ENCODE measurements at places on chromosomes 12 and 14.

- DNase-seq, result no peak
Observed at GRCh38 chr14:22530127-22530526, 58.9 kb downstream of the DAD1 start.

- no peak for DNase-seq
Observed at GRCh38 chr12:87169010-87169409, 860.2 kb downstream of the C12orf50 start.

DNA sequence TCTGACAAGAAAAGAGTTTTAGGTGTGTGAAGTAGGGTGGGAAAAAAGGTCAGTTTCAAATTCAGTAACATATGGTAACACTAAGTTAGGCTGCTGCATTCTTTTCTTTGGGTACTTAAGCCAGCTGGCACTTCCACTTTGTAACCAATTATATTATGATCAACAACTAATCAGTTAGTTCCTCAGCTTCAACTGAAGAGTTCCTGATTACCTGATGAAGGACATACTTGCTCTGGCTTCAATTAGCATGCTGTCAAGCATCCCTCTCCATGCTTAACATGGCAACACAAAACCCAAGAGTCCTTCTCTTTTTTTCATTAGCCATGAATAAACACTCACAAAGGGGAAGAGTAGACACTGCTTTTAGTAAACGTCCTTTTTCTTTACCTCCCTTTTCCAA lies 6.8 kb upstream of the KANSL2 start:
- DNase-seq, result no peak

- peak; percentile 90 for DNase-seq
Observed at GRCh38 chr12:49200919-49201594, 12.2 kb upstream of the TUBA1A start.

- DNase-seq, result no peak
Observed at GRCh38 chr12:100576331-100577036, 3.0 kb downstream of the GAS2L3 start.

- DNase-seq, result no peak
Observed at GRCh38 chr12:27304856-27305255, 27.8 kb upstream of the BMAL2 start.

- no peak for DNase-seq
Observed at GRCh38 chr12:130588696-130589539, 127.2 kb downstream of the RIMBP2 start.

- no peak for DNase-seq
Observed at GRCh38 chr14:65204056-65204455, 101.7 kb upstream of the MAX start.

DNA sequence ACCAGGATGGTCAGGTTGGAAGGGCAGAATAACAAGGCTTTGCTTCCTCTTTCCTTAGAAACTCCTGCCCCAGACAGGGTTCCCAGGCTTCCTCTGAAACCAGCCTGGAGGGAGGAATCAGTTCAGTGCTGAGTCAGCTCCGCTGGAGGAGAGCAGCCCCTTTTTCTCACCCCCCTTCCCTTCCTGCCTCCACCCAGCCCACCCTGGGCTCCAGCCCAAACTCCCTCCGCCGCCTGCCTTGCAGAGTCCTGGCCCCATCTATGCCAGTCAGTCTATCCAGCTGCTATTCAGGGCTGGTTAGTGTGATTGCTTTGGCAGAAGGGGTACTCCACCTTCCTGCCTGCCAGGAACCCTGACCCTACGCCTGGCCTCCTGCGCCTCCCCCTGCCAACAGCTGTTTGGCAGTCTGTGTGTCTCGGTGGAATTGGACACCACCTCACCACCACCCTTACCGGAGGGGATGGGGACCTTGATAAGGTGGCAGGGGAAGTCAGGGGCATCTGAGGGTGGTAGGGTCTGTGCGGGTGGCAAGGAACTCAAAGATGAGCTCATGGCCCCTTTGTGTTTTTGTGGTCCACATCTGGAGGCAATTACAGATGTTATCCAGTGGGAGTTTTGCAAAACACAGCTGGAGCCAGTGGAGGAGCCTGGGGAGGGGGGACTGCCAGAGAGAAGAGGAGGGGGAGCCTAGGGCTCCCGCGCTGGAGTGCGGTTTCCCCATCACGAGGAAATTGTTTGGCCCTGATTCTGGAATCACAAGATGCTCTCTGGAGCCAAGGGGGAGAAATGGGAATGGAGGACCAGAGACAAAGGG lies 12.2 kb downstream of the MMP14 start:
- DNase-seq, result no peak

- DNase-seq, result no peak
Observed at GRCh38 chr14:76257111-76257803, 105.5 kb downstream of the GPATCH2L start.

GRCh38 chr14:52253503-52253902 lies 14.0 kb upstream of the PTGDR start:
- DNase-seq, result no peak

GRCh38 chr14:74141703-74142102 lies 56.9 kb downstream of the LIN52 start:
- no peak for DNase-seq

- no peak for DNase-seq
Observed at GRCh38 chr12:89856431-89856830, 147.8 kb upstream of the ATP2B1 start.

DNA sequence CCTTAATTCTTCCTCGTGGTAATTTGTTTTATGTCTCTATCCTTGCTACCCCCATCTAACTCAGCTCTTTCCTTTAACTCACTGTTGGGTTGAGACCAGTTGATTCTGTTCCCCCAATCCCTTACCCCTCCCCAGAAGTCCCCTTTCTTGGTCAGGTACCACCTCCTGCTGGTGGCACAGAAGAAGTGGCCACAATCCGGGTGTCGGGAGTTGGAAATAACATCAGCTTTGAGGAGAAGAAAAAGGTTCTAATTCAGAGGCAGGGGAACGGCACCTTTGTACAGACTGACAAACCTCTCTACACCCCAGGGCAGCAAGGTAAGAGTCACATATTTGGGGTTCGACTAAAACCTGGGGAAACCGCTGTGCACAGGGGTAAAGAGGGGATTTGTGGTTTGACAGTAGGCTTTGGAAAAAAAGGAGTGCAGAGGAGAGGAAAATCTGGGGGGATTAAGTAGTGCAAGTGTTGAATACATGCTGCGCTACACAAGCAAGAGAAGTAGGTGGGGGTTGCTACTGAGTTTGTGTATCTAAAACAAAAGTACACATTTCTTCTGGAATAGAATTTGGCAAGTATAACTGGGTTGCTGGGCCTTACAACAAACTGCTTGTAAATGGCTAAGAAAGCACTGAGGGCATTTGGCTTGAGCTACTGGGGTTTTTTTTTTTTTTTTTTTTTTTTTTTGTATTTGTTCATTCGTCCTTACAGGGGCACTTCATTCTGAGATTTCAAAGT lies 1.3 kb downstream of the A2ML1 start:
- DNase-seq, result no peak

GRCh38 chr12:123013185-123014095 lies 33.0 kb downstream of the ARL6IP4 start:
- no peak for DNase-seq

GRCh38 chr12:47383942-47384341 lies 304.2 kb upstream of the AMIGO2 start:
- no peak for DNase-seq

- DNase-seq, result no peak
Observed at GRCh38 chr12:2247120-2247519, 194.3 kb downstream of the CACNA1C start.

DNA sequence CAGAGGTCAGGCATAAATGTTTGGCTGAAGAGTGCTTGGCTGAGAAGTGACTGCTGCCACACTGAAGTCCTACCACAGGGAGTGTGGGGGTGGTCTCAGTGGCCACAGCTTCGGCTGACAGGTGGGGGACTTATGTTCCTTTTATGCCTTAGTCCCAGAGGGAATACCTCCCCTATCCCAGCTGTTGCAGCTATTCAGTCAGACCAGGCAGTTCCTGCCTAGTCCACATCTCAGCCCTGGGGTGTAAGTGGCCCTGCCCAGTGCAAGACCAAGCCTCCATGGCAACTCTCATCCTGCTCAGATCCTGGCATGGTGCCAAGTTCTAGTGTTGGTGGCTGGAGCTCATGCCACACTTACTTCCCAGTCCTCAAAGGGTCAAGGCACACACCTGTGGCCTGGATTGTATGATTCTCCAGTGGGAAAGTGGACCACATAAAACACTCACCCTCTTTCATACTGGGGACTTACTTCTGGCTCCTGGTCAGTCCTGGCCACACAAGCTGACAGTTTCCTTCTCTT lies 161.3 kb upstream of the CAND1 start:
- DNase-seq, result no peak

DNA sequence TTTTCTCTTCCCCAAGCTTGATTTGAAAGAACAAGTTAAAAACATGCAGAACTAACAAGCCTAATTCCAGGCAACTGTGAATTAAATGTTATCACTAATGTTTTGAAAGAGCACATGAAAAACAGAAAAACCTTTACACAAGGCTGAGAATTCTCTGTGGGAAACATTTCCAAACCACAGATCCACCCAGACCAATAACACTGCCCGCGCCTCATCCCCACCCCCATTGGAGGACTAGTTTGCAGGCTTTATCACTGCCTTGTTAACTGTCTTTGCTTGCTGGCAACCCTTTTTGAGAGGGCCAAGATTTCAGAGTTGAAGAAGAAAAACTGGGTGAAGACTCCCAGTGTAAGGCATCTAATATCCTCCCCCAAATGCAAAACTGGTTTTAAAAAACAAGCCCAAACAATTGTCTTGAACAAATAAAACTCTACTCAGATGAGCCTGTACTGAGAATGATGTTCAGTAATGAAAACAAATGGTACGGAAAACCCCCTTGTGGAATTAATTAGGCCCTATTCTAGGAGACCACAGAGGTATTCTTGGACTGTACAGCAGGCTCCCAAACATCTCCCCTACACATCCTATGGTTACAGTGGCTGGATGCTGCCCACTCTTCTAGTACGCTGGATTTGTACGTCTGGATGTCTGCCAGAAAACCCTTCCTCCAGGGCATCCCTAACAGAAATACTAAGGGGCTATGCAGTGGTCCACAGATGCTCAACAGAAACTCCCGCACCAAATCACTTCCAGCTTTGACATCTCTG lies 5.8 kb downstream of the MAX start:
- no peak for DNase-seq

GRCh38 chr12:44441155-44441554 lies 435.0 kb downstream of the NELL2 start:
- DNase-seq, result no peak

DNA sequence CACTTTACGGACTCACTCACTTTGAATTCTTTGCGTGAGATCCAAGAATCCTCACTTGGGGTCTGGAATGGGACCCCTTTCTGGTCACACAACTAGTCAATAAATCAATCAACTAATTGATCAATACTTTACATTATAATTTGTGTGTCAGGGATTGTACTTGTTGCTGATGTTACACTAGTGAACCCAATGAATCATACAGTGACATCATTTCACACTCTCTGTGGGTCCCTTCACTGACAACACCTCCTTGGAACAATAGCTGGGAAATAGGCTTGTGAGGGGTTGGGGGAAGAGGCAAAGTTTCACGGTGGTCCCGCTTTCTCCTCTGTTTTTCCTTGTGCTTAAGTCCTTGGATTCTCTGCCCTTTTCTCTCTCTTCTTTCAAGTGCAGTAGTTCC lies 35.0 kb downstream of the TPH2 start:
- DNase-seq, result no peak

DNA sequence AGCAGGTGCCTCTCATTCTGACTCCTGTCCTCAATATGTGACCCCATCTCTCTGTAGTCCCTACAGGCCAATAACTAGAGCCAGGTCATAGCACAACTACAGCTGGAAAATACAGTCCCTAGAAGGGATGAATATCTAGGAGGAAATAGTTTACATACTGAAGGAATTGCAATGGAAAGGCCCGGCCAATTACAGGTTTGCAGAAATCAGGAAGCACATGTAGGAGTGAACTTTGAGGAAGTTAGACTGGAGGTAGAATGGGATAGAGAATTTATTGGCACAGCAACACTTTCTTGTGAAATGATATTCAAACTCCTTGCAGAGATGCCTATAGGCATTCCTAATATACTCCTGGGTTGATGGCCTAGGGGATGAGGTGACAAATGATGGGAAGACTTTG lies 257.3 kb downstream of the GRIN2B start:
- DNase-seq, result no peak

GRCh38 chr12:90978117-90978770 lies 23.3 kb upstream of the CCER1 start:
- DNase-seq, result no peak

GRCh38 chr14:79972230-79972629 lies 239.1 kb downstream of the DIO2 start:
- DNase-seq, result no peak

DNA sequence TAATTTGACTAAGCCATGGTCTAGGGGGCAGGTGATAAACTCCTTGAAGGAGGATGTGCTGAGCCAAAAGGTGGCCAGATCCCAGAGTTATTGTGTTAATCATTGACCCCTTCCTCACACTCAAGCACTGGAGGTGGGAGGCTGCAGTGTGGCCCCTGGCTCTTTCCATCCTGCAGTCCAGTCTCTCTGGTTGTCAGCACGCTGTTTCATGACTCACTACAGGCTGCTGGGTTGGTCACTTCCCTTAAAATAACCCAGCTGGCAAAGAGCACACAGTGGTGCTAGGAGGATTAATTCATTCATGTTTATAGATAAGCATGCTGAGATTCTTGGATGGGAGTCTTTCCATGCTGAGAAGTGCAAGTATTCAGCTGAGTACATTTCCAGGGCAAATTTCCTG lies 228.9 kb downstream of the ANO2 start:
- DNase-seq, result no peak

GRCh38 chr12:85821206-85821605 lies 15.0 kb downstream of the RASSF9 start:
- no peak for DNase-seq

DNA sequence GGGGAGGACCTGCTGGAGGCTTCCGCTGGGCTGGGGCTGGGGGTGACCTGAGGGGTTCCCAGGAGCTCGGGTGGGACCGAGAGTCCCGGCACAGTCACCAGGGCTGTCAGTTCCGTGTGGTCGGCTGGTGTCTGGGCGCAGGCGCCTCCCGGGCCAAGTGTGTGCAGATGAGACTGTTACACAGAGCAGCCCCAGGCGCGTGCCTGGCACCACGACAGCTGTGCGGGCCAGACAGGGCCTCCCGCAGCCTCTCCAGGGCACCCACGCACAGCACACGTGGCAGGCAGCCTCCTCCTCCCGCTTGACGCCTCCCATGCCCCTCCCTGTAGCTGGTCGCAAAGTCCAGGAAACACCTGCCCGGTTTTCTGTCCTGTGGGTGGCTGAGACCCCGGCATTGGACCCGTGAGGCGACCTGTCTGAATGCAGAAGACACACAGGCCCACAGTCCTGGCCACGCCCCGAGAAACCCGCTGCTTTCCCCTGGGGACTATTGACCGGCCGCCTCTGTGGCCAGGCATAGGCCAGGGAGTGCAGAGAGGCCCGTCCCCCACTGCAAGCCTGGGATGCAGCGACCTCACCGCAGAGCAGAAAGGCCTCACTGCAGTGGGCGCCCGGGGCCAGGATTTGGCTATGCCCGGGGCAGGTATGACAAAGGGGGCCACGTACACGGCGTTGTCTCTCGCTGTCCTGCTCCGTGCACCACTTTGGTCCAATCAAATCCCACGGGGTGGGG lies 12.1 kb upstream of the GALNT9 start:
- DNase-seq, result no peak

Measured in NCI-H2081 treated with DMSO at 0.1 percent for 48 hours (cell line).